ENCODE measurements at places on chromosomes 4 and X.
A peak's percentile ranks its signal among the peaks of the same experiment; 100 is the strongest.

- no peak for DNase-seq
Measured at GRCh38 chr4:155161357-155161756, 47.1 kb upstream of the NPY2R start.

- DNase-seq = no peak
Measured at GRCh38 chr4:98507299-98507698, 151.1 kb downstream of the TSPAN5 start.

DNA sequence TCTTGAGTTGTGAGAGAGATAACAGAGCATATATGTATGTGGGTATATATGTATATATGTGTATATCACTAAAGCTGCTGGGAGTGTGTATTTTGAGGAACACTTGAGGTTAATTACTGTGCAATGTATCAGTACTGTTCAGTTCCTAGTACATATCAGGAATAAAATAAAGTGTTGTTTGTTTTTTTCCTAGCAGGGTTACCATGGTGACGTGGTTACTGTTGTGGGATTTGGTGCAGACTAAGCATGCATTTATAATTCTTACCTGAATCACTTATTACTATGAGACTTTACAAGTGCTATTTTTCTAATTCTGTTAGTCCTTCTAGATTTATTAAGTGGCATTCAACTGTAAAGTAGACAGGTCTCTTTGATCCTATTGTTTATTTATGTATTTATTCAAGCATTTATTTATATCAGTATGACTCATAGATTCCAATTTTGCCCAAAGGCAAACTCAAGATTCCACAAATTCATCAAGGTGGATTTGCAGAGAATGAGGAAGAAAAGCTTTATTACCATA, 26.9 kb upstream of the BEX4 start:
- no peak for DNase-seq

- no peak for DNase-seq
Measured at GRCh38 chr4:154985673-154986072, 204.6 kb downstream of the RBM46 start.

DNA sequence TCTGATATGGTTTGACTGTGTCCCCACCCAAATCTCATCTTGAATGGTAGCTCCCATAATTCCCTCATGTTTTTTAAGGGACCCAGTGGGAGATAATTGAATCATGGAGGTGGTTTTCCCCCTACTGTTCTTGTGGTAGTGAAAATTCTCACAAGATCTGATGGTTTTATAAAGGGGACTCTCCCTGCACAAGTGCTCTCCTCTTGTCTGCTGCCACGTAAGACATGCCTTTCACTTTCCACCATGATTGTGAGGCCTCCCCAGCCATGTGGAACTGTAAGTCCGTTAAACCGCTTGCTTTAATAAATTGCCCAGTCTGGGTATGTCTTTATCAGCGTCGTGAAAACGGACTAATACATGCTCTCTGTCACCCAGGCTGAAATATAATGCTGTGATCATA, 200.9 kb upstream of the SLIT2 start:
- DNase-seq = no peak

GRCh38 chrX:100931218-100931924, 2.7 kb upstream of the XKRX start:
- no peak for DNase-seq

GRCh38 chr4:139526928-139527327, 29.1 kb downstream of the SETD7 start:
- DNase-seq = no peak

GRCh38 chr4:31964685-31965084, 1244.5 kb downstream of the PCDH7 start:
- DNase-seq = no peak

DNA sequence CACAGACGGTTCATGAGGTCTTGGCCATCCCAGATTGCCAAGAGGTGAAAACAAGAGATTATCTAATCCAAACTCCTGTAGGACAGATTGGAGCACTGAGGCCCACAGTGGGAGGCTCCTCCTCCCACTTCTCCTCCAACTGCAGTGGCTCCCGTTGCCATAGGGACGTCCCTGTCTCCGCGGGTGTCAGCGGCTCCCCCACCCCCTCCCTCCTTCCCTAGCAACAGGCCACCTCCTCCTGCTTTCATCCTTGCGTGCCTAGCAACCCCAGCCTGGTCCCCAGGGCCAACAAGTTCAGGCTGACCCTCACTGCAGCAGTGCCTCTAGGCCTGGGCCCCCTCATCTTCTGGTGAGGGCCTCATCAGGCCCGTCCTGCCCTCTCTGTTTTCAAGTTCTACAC, 6.8 kb upstream of the IQSEC2 start:
- DNase-seq = no peak

GRCh38 chrX:38138900-38139299, 81.8 kb downstream of the SRPX start:
- DNase-seq = no peak

DNA sequence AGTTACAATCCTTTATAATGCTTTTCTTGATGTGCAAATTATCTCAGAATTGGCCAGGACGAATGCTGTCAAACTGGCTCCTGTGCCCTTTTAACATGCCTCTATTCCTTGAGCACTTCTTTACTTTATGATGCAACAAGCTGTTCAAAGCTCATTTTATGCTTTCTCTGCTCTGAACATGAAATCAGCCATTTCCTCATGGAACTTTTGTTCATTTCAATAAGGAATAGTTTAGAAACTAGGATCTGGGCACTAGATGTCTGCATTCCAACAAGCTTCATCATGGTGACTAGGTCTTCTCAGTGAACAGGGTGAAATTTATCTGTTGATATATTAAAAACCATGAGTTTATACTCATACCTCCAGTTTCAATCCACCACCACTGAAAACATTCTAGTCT, 87.3 kb upstream of the TEX13A start:
- no peak for DNase-seq

DNA sequence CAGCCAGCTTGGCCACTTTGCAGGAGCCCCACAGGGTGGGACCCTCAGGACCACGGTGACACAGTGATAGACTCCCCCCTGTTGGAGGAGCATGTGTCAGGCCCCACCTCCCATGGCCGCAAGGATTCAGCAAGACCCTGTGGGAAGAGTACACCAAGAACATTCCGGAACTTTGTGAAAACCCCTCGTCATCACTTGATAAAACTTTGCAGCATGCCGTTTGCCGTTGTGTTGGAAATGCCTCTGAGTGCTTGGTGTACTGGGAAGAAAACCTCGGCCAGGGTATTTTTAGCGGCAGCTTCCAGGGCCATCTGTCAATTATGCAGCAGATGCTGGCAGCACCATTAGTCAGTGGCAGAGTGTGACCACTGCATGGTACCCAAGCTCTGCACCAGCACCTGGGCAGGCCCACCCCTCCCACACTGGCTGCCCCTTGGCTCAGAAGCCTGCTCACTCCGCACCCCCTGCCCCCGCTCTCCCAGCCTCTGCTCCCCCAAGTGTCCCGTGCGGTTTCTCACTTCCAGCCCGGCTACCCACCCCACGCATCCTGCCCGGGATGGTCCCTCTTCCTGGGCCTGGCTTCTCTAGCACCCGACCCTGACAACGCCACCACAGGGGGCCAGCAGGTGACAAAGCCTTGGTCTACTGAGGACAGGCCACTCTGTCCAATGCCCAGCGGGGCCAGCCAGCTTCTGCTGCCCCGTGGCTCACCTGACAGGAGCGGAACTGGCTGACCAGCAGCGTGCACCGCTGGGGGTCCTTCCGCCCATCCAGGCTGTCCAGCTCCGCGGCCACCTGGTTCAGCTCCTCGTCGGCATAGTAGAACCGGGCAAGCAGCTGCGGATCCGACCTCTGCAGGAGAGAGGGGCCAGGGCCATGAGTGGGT, 65.0 kb downstream of the ZFYVE28 start:
- DNase-seq = no peak

GRCh38 chr4:54661169-54661568, 3.4 kb downstream of the KIT start:
- no peak for DNase-seq

DNA sequence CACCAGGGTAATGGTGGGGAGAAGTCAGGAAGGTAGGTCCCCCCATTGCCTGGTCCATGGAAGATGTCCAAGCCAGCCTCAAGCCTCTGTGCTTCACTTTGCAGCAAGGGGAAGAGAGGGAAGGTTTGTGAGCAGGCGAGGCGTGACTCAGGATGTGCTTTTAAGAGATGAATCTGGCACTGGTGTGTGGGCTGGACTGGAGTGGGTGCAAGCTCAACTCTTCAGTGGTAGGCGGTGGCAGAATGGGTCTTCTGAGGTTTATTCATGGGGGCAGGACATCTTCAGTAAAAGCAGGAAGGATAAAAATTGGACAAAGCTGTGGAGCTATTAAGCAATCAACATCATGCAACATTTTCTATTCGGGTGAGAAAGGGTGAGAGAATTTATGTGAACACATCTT, 19.4 kb downstream of the GPM6B start:
- DNase-seq = no peak

DNA sequence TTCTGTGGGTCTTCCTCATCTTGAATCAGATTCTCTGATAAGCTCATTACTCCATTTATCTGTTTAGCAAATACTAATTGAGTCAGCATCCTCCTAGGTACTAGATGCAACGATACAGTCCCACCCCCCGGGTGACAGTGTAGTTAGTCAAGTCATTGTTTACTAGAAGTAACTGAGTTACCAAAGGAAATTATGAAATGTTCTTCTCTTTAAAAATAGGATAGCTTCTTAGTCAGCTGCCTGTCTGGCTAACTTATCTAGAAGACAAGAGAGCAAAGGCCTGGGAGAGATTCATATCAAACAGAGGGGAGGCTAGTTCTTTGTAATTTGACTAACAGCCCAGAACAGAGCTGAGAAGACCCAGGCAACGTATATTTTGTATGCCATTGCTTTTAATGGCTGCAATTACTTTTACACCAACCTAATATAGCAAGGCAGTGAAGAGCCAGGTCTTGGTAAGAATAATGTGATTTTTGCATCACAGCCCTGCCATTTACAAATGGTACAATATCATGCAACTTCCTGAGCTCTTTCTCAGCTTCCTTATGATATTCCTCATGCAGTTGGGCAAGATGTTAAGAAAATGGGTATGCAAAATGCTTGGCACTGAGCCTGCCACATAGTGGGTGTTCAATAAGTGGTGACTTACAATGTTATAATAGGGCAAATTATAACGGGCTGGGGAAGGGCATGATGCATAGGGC, 149.9 kb downstream of the CHIC2 start:
- peak; percentile 47 for DNase-seq

- DNase-seq = no peak
Measured at GRCh38 chr4:82679531-82679930, 117.7 kb upstream of the TMEM150C start.

- DNase-seq = no peak
Measured at GRCh38 chr4:39970671-39971640, 6.8 kb downstream of the PDS5A start.

DNA sequence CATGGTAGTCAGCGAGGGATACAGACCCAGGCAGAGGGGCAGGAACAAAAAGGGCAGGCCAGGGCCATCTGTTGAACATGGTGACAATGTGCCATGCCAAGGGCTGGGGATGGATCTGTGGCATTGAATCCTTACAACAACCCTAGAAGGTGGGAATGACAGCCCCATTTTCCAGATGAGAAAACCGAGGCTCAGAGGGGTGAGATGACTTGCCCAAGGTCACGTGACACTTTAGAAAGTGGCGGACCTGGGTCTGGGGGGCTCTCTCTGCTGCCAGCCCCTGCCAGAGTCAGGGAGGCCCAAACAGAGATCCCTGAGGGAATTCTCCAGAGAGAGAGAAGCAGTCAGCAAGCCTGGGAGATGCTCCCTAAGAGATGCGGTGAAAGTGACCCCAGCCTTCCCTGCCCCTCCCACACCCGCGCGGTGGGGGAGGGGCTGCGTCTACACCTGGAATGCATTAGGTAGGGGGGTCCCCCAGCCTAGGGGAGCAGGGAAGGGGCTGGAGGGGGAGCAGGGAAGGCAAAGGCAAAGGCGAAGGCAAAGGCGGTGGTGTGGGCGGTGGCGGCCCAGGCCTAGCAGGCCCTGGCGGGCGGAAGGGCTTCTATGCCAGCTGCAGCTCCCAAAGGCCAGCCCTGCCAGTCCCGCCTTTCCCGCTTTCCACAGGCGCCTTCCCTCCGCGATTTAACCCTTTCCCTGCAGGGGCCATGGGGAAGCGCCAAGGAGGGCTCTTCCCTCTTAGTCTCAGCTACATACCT, 13.0 kb downstream of the FGD1 start:
- DNase-seq = no peak

- DNase-seq = peak; percentile 89
Measured at GRCh38 chr4:98653890-98654867, 4.2 kb downstream of the TSPAN5 start.

GRCh38 chrX:120244735-120245498, 5.7 kb upstream of the ZBTB33 start:
- peak; percentile 9 for DNase-seq
